Activated T-helper 2 cell treated with anti-CD3 and anti-CD28 coated beads, Interferon-gamma antibody, Interleukin-2, Interleukin-4, amounts not matched to agents 10 μg/mL and 5 μg/mL and 100 μg/mL, durations not matched to agents 14 hours and 24 hours and 36 hours (primary cell): ENCODE measurements at places on chromosomes 6 and 20. TPM values are rescaled to one million over a fixed set of nuclear protein-coding genes. Genes with fewer than 3 reads are reported as not detected.

Gene RNF217
- 2.2 and 3.1 TPM in 2 replicates for total RNA-seq

Gene NINL
- 6.9 and 7.5 TPM in 2 replicates for total RNA-seq

Gene TRAPPC3L
- total RNA-seq: not detected in 2 replicates

Gene BPIFA3
- not detected in 2 replicates for total RNA-seq

Gene SLC26A8
- not detected in 2 replicates for total RNA-seq

Gene TCF21
- total RNA-seq: not detected in 2 replicates

Gene IBTK
- total RNA-seq: 40.5 and 42.5 TPM in 2 replicates

Gene ADGB
- total RNA-seq: 0.39 TPM in 1 of 2 replicates, not detected in the other

Gene CYP21A2
- total RNA-seq: 0.25 and 0.39 TPM in 2 replicates

Gene SERPINB1
- 102 and 103 TPM in 2 replicates for total RNA-seq

Gene WFDC10B
- total RNA-seq: not detected in 2 replicates

Gene EYS
- total RNA-seq: not detected in 2 replicates

Gene NTSR1
- not detected in 2 replicates for total RNA-seq

Gene PRRT1
- 0.27 TPM in 1 of 2 replicates, not detected in the other for total RNA-seq

Gene SPDEF
- total RNA-seq: 0.09 and 0.16 TPM in 2 replicates

Gene SLC17A2
- total RNA-seq: 0.41 and 0.55 TPM in 2 replicates

Gene C20orf96
- 7.6 and 9.5 TPM in 2 replicates for total RNA-seq

Gene MEP1A
- total RNA-seq: not detected in 2 replicates

Gene CTSA
- 49.0 and 51.9 TPM in 2 replicates for total RNA-seq

Gene HLA-DQB1
- 1.6 and 2.7 TPM in 2 replicates for total RNA-seq

Gene RNF8
- total RNA-seq: 28.5 and 32.0 TPM in 2 replicates

Gene RWDD1
- total RNA-seq: 40.6 and 42.1 TPM in 2 replicates

Gene SLC2A10
- total RNA-seq: not detected in 2 replicates

Gene NKAPL
- total RNA-seq: not detected in 2 replicates

Gene PXDC1
- total RNA-seq: 1.1 and 1.2 TPM in 2 replicates

Gene PDE7B
- 27.6 and 28.8 TPM in 2 replicates for total RNA-seq

Gene ZBP1
- total RNA-seq: 0.32 and 0.62 TPM in 2 replicates

Gene RCAN2
- total RNA-seq: not detected in 2 replicates

Gene BPI
- not detected in 2 replicates for total RNA-seq

Gene OR2J1
- total RNA-seq: not detected in 2 replicates

Gene YIPF3
- total RNA-seq: 51.7 and 59.0 TPM in 2 replicates

Gene C20orf141
- not detected in 2 replicates for total RNA-seq

Gene ZSCAN9
- total RNA-seq: 9.7 and 10.8 TPM in 2 replicates

Gene LY6G5B
- total RNA-seq: 31.0 and 32.1 TPM in 2 replicates

Gene NOX3
- total RNA-seq: not detected in 2 replicates

Gene HTR1B
- not detected in 2 replicates for total RNA-seq

Gene HLA-DRB5
- 10.6 and 12.6 TPM in 2 replicates for total RNA-seq

Gene FAM162B
- total RNA-seq: not detected in 2 replicates

Gene DIDO1
- 57.9 and 59.8 TPM in 2 replicates for total RNA-seq

Gene C6orf141
- total RNA-seq: not detected in 2 replicates

Gene OLIG3
- total RNA-seq: not detected in 2 replicates

Gene CGAS
- total RNA-seq: 42.7 and 46.7 TPM in 2 replicates

Gene HS3ST5
- total RNA-seq: not detected in 2 replicates

Gene TUBB1
- not detected in 2 replicates for total RNA-seq

Gene MAPK13
- 34.7 and 37.5 TPM in 2 replicates for total RNA-seq

Gene SLX4IP
- 6.3 and 6.4 TPM in 2 replicates for total RNA-seq

Gene BANF2
- total RNA-seq: not detected in 2 replicates

Gene GPR6
- not detected in 2 replicates for total RNA-seq

Gene TREML4
- not detected in 2 replicates for total RNA-seq

Gene MDFI
- total RNA-seq: not detected in 2 replicates

Gene MUCL3
- not detected in 2 replicates for total RNA-seq

Gene CD93
- total RNA-seq: 1.9 and 2.0 TPM in 2 replicates

Gene SNHG17
- 78.7 and 83.7 TPM in 2 replicates for total RNA-seq

Gene AVP
- total RNA-seq: not detected in 2 replicates
